Hindlimb muscle (tissue), 1 donor: ENCODE measurements at places on chromosomes 11 and 22. TPM values are rescaled to one million over a fixed set of nuclear protein-coding genes. Genes with fewer than 3 reads are reported as not detected.

Gene ART5
- 4.1 TPM for polyA plus RNA-seq

DNA sequence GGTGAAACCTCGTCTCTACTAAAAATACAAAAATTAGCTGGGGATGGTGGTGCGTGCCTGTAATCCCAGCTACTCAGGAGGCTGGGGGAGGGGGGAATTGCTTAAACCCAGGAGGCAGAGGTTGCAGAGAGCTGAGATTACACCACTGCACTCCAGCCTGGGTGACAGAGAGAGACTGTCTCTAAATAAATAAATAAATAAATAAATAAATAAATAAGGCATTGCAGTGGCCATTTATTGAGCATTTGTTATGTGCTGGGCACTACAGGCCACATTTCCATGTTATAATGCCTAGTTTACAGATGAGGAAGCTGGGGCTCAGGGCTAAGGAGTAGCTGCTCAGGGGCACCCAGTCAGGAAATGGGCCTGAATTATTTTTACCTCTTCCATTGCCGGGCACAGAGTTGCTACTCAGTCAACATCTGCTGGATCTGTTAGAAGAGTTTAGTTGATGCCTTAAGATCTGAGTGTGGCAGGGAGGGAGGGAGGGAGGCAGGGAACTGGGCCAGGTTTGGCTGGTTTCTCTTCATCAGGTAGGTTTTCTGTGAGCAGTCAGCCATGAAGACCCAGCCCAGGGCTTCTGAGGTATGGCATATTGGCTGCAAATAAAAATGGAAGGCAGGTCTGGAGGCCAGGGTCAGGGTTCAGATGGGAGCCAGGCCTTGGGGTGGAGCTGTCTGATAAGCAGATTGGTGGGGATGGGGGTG is 5.6 kb downstream of the PVALB start:
- no peak for DNase-seq

Gene MAPK8IP1
- polyA plus RNA-seq, result 50.0 TPM

DNA sequence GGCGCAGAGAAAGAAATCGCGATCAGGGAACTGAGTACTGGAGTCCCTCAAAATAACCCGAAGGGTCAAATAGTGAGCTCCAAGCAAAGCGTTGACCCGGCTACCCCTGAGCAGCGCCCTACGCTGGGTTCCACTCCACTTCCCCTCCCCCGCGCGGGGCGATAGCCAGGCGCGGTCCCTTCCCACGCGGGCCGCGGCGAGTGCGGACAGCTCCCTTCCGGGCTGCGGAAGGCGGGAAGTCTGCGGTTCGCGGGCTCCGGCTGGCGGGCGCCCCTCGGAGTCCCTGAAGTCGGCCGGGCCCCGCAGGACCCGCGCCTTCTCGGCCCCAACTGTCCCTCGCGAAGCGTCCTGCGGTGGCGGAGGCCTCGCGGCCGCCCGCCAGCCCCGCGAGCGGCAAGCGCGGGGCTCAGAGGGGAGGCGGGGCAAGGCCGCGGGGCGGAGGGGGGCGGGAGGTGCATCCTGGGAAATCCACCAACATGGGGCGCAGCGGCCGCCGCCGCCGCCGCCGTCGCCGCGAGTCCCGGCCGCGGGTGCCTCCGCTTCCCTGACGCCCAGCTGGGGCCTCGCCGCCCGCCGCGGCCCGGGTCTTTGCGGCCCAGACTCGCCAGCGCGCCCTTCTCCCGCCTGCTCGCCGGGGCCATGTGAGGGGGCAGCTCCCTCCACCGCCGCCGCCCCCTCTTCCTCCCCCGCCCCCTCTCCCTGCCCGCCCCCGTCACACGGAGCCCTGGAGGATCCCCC is at the start of gene QSER1:
Gene QSER1 (plus strand): TSS at position 457 of the 738 bp plus-strand sequence. CDS start 315 bp downstream, outside the sequence.
- DNase-seq, result peak; percentile 80

Gene PAX6
- not detected for polyA plus RNA-seq
